ENCODE measurements at places on chromosomes 2 and 18.
A peak's percentile ranks its signal among the peaks of the same experiment; 100 is the strongest.

DNA sequence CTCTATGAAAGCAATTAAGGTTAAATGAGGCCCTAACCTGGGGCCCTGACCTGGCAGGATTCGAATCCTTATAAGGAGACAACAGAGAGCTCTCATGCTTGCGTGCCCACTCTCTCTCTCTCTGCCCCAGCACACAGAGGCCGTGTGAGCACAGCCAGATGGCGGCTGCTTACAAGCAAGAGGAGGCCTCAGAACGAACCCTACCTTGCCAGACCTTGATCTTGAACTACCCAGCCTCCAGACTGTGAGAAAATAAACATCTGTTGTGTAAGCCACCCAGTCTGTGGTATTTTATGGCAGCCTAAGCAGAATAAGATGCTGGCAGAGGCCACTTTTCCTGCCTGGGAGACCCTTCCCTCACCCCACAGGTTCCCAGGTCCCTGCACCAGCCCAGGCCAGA is 5.2 kb upstream of the UBE2F start:
- DNase-seq, result no peak

DNA sequence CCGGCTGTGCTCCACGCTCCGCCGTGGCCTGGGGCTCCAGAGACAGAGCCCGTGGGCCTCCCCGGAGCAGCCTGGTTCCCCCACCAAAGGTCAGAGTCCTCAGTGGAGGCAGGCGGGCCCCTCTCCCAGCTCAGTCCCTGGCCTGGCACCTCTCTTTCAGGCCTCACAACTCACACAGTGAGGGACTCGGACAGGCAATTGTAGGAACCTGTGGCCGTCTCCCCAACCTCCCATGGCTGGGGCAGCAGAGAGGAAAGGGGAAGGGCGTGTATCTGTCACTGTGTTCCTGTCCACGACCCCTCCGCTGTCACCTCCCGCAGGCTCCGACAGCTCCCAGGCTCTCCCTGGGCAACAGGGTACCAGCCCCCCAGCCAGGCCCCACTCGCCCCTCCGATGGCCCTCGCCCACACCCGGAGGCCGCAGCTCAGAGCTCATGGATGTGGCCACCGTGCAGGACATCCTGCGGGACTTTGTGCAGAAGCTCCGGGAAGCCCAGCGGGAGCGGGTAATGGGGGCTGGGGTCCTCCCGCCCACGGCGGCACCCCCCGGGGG is 32.4 kb upstream of the SNED1 start:
- DNase-seq, result no peak

DNA sequence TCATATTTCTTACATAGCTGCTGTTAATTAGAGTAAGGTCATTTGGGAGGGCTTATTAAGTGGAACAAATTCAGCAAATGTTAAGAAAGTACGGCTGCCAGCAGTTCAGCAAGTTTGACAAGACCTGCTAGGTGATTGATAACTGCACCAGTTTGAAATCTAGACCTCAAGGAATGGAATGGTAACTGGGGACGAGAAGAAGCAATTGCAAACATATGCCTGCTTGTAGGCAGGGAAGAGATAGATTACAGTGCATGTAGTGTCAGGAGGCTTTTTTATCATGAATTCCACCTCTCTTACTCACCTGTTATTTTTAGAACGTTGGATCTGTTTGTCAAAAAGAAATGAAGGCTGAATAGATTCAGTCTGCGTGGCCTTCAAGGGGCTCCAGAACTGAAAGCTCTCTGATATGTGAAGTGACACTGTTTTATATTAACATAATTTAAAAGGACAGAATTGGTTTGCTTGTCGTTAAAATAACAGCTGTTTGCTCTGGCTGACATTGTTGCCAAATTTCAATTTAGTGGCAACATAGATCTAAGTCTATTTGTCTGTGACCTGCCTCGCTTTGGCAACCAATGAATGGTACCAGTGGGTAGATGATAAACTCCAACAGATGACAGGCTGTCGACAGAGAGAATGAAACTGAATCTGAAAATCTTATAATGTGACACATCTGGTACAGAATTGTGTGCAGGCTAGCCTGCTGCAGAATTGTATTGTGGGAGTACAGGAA is 199.3 kb downstream of the ZNF407 start:
- peak; percentile 60 for DNase-seq

DNA sequence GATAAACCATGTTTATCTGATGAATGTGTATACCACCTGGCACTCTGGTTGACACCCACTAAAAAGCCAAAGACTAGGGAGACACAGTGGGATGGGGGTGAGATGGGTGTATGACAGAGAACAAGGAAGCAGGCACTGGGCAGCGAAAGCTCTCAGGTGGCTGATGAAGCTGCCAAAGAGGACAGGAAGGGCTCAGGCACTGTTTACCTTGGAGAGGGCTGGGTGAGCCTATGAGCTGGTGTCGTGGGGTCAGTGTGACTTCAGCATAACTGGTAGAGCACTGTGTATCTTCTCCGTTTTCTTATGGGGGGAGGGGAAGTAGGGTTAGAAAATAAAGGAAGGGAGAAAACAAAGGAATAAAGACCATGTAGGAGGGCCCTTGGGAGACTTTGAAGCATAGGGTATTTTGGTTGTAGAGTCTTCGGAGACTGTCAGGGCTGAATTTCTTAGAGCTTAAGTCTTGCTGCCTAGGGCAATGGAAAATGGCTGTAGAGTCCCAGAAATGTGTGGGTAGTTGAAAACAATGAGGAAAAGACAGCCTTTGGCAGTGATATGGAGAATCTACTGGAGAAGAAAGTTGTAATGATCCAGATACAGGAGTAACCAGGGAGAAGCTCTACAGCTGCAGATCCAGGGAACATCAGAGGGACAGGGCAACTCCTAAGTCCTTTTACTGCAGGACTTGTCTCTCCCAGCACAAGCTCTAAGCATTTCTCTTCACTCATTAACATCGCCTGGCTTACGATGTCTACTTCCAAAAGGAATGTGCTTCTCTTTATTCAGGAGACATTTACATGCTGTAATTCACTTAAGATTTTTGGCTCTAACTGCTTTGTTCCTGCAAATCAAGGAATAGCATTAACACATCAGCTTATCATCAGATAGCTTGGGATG is 120.0 kb downstream of the AQP4 start:
- no peak for DNase-seq

- DNase-seq, result no peak
Observed at GRCh38 chr2:159217676-159218075, 68.8 kb downstream of the WDSUB1 start.

DNA sequence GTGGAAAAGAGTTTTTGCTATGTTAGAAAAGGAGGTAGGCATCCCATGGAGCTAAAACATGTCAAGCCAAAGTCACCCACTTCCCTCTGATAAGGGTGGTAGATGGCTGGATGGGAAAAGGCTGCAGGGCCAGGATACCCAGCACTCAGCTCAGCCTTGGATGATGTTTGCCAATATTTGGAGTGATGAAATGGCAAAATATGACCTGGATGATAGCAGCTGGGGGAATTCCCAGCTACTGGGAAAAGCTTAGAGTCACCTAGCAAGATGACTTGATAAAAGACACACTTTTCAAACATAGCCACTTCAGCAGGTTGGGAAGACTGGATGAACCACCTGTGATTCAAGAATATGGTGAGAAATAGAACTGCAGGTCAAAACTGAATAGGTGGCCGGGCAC is 10.1 kb downstream of the RFX8 start:
- no peak for DNase-seq

DNA sequence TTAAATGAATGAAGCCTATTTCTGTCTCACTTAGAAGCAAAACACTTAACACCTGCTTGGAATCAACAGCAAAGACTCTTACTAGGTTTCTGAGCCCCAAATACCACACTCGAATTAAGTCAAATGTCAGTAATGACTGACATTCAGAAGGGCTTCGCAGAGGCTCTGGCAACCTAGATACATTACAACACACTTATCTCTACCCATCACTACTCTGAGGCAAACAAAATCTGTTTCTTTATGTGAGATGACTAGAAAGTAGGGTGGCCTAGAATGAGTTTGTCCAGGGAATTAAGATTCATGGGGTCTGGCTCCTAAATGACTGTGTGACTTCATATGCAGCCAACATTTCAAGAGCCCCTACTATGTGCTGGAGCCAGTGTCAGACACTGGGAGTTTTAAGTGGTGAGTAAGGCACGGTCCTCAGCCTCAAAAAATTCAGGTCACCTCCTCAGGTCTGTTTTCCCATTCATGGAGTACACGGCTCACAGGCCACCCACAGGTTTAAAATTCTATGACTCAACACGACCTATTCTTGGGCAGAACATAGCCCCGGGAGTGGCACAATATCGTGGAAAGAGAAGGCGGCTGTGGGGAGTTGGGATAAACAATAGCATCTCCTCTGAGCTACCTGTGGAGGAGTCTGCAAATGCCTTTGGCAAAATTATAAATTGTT is 150.3 kb upstream of the ZFP36L2 start:
- no peak for DNase-seq

GRCh38 chr2:120005834-120006521 is 6.9 kb upstream of the EPB41L5 start:
- no peak for DNase-seq

GRCh38 chr2:111535404-111535803 is 348.6 kb downstream of the ANAPC1 start:
- DNase-seq, result peak; percentile 41

- no peak for DNase-seq
Observed at GRCh38 chr2:127235082-127235702, 15.1 kb upstream of the CYP27C1 start.

DNA sequence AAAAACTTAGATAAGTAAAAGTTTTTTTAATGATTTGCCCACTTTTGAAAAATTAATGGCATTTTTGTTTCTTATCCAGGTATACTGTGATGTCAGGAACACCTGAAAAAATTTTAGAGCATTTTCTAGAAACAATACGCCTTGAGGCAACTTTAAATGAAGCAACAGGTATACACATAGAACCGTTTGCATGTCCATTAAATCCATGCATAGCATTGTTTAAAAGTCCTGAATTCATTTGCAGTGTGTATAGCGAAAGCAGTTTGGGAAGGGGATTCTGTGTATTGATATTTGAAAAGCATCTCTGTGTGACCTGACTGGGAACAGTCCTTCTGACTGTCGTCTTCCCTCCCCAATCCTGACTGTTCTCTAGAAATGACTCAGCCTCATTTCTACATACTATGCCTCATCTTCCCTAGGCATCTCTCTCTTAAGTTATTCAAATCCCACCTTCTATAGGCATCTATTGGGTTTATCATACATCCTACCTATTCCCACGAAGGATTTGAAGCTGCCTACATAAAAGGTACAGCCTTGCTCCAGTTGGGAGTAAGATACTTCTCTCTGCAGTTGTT is 79.2 kb upstream of the MAP3K20 start:
- peak; percentile 20 for DNase-seq

DNA sequence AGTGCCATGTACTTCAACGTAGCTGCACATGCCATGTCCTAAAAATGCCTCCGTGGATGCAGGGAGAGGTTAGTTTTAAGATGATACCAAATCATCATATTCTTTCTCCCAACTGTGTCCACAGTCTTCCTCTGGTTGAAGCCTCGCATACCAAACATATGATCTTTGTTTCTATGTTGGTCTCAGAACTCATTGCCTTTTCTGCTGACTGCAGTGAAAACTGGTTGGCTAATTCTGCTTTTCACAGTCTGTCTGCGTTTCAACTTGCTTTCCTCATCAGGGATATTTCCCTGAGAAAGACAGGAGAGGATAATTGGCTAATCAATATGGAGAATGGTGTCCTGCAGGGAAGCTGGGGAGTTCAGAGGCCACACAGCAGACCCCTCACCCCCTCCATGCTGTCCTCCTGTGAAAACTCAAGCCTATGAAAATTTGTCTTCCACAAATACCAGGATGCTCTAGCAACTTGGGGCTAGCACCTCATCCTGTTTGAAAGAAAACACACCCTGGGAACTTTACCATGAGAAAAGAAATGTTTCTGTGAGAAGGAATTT is 192.2 kb upstream of the PXDN start:
- DNase-seq, result no peak

GRCh38 chr18:1102848-1103247 is 198.2 kb downstream of the ADCYAP1 start:
- DNase-seq, result no peak

GRCh38 chr2:69801745-69802290 is 27.6 kb upstream of the GMCL1 start:
- no peak for DNase-seq

GRCh38 chr2:108938077-108938710 is 50.8 kb downstream of the EDAR start:
- DNase-seq, result no peak

DNA sequence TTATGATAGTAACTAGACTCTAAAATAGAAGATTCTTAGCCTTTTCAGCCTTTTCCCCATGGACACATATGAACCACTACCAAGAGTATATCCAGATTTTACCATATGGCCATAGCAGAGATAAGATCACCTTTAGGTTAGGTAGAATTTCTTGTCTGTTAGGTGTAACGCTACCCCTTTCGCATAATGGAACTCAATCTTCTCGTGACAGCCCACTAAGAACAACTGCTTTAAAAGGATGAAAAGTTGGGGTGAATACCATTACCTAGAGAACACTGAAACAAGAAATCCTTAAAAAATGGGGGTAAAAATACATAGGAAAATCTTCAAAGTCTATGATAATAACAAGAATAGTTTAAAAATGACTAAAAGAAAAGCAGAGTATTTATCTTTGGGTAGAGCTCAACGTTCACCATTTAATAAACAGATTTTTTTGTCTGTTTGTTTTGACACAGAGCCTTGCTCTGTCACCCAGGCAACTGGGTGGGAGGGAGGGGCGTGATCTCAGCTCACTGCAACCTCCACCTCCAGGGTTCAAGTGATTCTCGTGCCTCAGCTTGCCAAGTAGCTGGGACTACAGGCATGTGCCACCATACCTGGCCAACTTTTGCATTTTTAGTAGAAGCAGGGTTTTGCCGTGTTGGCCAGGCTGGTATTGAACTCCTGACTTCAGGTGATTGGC is 67.2 kb downstream of the VIL1 start:
- no peak for DNase-seq

DNA sequence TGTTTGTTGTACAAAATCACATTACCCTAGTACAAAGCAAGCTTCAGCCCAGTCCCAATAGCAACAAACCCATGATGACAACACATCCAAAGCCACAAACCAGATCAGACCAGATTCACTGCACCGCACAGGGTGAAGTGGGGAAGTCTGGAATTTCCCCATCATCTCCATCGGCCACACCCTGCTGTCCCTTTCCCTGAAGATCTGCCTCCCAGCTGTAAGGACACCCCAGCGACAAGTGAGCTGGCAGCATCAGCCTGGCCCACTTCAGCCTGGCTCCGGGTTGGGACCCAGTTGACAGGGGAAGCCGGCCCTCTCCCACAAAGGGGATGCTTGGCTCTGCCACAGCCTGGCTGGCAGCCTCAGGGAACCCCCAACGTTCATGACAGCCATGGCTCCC is 207.6 kb downstream of the MGAT5 start:
- peak; percentile 52 for DNase-seq

DNA sequence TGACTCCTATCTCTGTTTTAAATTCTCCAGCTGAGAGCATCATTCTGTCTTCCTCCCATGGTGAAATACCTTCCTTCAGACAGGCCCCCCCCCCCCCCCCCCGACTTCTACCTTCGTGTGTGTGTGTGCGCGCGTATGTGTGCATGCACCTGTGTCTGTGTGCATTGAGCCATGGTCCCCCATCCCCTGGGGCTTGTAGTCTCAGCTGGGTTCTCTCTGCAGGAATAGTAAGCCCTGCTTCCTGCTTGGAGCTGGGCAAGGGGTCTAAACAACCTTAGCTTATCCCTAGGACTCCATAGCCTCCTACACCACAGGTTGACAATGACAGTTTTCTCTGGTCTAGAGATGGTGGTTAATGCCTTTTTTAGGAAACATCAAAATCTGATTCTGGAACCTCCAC is 427.5 kb upstream of the KLHL29 start:
- DNase-seq, result no peak
